ENCODE measurements at places on chromosomes 4 and X.

- no peak for DNase-seq
These were observed 394.6 kb downstream of the SPOCK3 start for GRCh38 chr4:166839615-166840251.

DNA sequence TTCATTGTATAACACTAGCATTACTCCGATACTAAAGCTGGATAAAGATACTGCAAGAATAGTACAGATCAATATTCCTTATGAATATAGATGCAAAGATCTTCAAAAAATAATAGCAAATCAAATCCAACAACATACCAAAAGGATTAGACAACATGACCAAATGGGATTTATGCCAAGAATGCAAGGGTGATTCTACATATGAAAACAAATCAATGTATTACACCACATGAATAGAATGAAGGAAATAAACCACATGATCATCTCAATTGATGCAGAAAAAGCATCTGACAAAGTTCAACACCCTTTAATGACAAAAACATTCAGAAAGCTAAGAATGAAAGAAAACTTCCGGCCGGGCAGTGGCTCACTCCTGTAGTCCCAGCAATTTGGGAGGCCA lies 42.8 kb downstream of the CUL4B start:
- no peak for DNase-seq

- DNase-seq = peak; percentile 98
These were observed 111.6 kb downstream of the DHX15 start for GRCh38 chr4:24472514-24473308.

- no peak for DNase-seq
These were observed 391.4 kb downstream of the RAB28 start for GRCh38 chr4:13092702-13093101.

Data from HuH-7 (cell line).